ENCODE measurements at places on chromosomes 1 and 21.

DNA sequence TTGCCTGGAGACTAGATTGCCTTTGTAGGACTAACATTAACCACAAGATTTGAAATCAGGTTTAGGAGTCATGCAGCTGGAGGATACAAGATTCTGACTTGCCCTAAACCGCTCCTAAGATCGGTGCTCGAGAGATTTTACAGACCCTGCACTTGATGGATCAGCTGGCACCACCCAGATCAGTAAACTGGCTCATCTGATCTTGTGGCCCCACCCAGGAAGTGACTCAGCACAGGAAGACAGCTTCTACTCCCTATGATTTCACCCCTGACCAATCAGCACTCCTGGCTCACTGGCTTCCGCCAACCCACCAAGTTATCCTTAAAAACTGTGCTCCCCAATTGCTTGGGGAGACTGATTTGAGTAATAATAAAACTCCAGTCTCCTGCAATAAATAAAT, 876 bp upstream of the CATSPERE start:
- DNase-seq = no peak

DNA sequence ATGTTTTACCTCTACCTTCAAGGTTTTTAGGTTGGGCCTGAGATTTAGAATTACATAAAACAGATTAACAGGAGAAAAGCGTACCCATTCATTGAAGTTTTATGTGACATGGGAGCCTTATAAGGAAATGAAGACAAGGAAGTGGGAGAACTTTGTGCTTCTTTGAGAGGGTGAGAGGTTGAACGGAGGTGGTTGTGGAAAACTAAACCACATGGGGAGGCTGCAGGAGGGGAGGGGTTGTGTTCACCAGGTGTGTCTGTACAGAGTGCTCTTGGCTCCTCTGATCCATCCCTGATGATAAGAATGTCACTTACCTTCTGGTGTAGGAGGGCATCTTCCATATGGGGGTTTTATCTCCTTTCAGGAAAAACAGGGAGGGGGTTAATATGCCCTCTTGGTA, 2.7 kb downstream of the SLX9 start:
- no peak for DNase-seq

DNA sequence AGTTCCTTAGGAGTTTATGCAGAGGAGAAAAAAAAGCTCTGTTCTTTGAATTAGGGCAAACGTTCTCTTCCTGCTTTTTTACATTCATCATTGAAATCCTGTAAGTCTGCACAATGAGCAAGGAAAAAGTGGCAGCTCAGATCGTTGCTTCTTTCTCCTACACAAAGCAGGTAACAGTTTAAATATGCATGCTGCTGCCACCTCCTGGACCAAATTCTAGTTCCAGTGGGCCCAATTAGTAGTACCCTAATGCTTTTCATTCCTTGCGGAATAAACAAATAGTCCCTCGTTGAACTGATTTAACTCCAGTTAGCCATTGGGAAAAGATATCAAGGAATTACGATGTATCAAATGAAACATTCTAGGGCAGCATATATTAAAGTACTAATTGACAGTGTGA, 20.1 kb downstream of the YTHDF2 start:
- no peak for DNase-seq

GRCh38 chr1:116277840-116278540, 95.1 kb upstream of the ATP1A1 start:
- no peak for DNase-seq

DNA sequence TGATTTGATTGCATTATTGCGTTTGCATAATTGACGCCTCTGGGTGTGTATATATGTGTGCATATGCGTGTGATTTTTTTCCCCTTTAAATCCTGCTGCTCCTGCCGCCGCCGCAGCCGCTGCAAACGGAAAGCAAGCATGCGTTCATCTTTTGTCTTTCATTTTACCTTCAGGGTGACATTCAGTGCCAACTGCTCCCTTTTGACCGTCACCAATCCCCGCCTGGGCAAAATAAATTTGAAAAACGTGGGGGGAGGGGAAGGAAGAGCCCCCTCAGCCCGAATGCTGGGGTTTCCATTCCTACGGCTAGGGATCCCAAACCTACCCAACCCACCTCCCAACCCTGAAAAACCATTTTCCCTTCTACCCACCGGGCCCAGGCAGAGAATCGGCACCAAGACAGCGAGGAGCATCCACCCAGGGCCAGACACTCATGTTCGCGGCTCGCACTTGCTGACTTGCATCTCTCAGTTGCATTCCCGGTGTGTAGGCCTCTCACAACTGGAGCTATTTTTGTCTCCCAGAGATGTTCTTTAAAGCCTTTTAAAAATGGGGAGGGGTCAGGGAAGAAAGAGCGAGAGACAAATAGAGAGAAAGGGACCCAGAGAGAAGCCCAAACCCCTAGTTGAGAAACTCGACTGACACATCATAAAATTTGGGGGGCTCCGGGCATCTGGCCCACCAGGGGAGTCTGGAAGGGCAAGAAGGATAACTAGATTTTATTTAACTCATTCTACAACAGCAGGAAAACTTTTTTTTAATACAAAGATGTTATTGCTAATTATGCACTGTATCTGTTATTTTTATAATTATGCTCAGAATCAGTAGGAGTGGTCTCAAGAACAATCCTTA, 367.1 kb upstream of the ESRRG start:
- DNase-seq = peak; percentile 54

DNA sequence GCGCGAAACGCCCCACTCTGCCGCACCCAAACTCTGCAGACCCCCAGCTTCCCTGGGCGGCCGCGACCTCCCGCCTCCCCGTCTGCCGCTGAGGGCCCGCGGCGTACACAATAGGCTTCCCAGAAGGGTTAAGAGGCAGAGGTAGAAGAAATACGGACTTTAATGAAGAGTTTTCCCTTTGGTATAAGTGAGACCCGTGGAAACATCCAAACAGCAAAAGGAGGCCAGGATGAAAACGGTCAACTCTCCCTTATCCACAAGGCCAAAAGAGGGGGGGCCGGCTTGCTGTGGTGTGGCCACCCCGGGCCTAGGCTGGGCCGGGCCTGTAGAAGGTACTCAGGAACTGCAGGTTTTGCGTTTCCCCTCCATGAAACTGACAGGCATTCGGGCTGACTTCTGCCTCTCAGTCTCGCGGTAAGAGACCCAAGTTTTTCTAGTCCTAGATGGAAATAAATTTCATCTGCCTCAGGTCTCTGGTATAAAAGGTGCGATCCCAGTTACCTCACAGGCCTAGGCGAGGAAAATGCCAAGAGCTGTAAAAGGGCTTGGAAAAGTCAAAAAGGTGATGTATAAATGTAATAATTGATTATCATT, 671 bp upstream of the PYGO2 start:
- peak; percentile 81 for DNase-seq

GRCh38 chr1:241356187-241356518, 852 bp downstream of the RGS7 start:
- no peak for DNase-seq
